ENCODE measurements at places on chromosomes 1 and 21.

DNA sequence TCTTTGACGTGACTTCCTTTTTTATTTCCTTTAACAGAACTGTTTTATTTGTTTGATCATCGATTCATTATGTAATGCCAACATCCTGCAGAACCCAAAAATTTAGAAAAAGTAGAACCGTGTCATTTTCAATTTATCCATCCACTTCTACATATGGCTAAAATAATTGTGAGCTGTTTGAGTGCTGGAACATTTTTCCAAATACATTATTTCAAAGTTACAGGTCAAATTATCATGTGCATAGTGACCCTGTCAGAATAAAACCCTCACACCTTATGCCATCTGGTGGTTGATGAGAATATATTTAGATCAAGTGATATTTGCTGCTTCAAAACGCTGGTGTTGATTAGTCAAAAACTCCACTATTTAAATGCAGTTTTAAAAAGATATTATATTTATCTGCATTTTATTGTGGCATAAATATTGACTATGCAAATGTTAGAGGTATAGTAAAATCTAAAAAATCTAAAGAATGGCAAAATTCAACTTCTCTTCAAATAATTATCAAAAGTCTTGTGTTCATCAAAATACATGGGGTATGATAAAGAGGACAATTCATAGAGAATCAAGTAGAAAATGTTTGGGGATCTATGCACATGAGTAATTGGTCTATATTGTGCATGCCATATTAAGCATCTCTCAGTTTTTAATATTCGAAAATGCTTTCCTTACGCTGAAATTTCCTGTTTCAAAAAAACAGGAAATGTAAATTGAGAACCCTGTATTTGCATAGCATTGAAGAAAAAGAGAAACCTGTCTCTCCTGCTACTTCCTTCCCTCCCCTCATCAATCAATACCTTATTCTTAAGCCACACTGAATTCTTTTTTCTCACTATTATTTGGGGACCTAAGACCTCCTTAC lies 39.7 kb downstream of the UBE2U start:
- no peak for DNase-seq

GRCh38 chr1:168195199-168196135 lies 16.7 kb downstream of the TIPRL start:
- no peak for DNase-seq

- DNase-seq, result no peak
These were observed 89.5 kb downstream of the SCMH1 start for GRCh38 chr1:41152622-41153044.

GRCh38 chr21:41429305-41429704 lies 3.3 kb downstream of the MX1 start:
- DNase-seq, result no peak

DNA sequence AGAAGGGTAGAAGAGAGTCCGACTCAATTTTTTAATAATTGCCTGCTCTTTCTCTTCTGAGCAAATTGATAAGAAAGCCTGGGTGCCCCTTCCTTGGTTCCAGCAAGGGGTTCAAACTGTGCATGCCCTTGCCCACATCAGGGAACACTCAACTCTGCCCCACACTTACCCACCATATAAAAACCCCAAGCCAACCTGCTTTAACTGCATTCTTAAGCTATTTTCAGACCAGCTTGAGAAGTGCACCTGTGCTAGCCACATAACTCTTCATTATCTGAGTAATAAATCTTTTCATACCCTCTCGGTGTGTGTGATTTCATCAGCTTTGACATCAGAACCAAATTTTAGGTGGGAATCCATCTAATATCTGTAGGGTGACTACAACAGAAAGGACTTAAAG lies 509.6 kb downstream of the MRPL39 start:
- no peak for DNase-seq

GRCh38 chr1:23909412-23909811 lies 3.8 kb downstream of the CNR2 start:
- DNase-seq, result no peak

- DNase-seq, result no peak
These were observed 3.1 kb downstream of the CHML start for GRCh38 chr1:241637046-241637590.

- DNase-seq, result no peak
These were observed 3.1 kb downstream of the IFNAR1 start for GRCh38 chr21:33327792-33328433.

All from stimulated activated CD4-positive, alpha-beta T cell treated with anti-CD3 and anti-CD28 coated beads, Interleukin-4, amount 100 ng/mL, for 4 hours (primary cell).